ENCODE measurements at places on chromosomes 7 and 10.

DNA sequence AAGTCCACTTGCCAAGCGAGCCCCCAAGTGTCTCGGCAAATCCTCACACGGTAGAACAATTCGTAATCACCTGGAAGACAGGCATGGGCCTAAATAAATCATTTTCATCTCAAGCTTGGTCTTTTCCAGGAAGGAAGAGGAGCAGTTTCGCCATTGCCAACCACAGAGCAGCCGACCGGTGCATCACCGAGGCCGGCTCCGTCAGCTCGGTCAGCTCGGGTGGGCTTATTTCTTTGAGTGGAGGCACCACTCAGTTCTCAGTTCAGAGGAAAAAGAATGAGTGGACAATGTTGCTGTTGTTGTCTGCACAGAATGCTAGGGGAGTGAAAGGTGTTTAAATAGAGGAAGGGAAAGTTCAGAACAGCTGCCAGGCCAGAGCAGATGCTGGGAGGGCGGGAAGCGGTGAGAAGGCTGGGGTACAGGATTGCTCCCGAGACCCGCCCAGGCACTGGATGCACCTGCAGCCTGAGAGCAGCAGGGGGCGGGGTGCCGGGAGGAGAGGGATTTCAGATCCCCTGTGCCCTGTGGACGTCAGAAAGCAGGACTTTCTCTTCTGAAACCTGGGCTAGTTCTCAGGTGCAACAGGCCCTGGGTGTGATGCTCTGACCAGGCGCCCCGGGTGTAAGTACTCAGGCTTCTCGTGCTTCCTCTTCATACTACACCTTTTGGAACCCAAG is 17.7 kb upstream of the IGFBP3 start:
- no peak for DNase-seq

DNA sequence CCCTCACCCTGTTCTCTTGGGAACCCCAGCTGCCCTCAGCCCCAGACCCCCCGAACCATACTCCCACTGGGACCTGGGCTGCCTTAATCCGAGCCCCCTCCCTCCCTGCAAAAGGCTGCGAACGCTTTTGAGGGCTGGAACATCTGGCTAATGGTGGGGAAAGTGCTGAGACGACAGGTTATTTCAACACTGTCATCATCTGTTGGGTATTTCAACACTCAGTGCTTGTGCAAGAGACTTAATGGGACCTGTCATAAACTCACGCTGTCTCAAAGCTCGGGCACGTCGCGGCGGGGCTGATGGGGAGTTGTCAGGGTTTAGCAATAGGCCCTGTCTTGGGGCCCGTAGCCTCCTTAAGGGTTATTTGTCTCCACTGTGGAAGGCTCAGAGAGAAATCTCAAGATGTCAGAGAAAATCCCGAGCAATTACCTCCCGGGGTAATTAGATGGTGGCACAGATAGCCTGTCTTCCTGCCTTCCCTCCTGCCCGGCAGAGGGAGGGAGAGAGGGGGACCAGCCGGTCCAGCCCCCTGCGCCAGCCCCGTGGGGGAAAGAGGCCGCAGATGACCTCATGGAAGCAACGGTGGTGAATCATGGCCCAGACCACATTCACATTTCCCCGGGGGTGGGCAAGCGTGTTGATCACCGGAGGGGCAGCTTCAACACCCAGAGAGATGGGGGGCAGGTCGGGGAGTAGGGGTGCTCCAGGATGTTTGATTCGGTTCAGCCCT is 88.7 kb upstream of the MYL10 start:
- no peak for DNase-seq

DNA sequence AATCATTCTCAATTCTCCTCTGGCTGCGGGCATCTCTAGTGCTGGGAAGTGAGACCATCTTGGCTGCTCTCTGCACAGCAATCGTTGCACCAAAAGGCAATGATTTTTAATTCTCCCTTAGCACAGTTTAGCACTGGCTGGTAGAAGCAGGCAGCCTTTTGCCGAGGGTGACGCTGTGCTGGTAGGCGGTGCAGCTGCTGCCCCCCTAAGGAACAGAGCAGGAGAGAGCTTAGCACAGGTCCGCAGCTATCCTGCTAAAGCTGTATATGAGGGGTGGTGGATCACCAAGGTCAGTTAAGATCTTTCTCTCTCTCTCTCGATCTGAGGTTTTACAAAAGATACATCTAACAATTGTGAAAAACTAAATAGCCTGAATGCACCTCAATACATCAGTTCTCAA is 390.1 kb downstream of the GATA3 start:
- no peak for DNase-seq

DNA sequence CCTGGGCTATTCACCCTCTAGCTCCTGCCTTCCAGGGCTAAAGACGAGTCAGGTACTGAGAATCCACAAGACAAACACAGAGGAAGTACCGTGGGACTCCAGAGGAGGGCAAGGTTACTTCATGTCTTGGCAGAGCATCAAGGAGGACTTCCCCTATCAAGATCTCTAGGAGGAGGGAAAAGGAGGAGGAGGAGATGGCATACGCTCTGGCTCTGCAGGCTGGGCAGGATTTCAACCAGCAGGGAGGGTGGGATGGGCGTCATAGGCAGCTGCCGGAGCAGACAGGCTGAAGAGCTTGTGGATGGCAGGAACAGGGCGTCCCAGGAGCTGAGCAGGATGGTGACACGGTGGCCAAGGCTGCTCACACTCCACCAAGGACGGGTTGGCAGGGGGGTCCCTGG is 21.3 kb downstream of the MDH2 start:
- no peak for DNase-seq

GRCh38 chr7:32070406-32071360 is at the start of gene PDE1C:
Gene PDE1C, minus strand, starts transcription at chr7:32070407.
- no peak for DNase-seq

DNA sequence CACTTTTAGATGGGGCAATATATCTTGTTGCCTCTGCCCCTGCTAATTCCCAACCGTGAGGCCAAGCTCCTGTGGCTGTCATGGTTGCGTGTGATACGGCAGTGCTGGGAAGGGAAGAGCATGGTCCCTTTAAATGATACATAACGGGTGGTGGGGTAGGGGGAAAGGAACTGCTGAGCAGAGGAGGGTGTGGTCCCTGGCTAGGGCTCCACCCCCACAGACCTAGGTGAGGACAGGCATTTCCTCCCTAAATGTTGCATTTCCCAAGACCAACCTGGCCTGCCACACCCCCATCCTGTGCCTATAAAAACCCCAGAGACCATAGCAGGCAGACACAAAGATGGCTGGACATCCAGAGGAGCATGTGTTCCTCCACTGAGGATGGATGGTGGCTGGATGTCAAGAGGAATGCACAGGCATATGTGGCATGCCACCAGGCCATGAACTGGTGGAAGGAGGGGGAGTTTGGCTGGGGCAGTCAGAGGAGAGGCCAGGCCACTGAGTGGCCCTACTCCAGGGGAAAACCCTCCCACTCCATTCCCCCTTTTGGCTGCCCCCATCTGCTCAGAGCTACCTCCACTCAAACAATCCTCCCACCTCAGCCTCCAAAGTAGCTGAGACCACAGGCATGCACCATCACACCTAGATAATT is 104.0 kb downstream of the PLXDC2 start:
- DNase-seq, result no peak

DNA sequence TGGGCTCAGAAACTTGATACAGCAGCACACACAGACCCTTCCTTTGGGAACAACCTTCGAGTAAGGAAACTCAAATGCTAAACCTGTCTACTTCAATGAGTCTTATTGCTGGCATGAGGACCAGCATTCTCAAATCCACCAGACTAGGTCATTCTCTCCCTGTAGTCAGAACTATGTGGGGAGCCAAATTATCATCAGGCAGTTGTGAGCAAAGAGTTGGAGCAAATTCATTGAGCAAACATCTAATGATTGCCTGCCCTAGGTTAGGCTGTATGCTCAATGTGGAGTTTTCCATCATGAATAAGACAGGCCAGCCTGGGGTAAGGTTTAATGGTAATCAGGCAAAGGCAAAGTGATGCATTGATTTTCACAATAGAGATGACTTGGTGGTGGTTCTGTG is 3.6 kb downstream of the EPDR1 start:
- no peak for DNase-seq

DNA sequence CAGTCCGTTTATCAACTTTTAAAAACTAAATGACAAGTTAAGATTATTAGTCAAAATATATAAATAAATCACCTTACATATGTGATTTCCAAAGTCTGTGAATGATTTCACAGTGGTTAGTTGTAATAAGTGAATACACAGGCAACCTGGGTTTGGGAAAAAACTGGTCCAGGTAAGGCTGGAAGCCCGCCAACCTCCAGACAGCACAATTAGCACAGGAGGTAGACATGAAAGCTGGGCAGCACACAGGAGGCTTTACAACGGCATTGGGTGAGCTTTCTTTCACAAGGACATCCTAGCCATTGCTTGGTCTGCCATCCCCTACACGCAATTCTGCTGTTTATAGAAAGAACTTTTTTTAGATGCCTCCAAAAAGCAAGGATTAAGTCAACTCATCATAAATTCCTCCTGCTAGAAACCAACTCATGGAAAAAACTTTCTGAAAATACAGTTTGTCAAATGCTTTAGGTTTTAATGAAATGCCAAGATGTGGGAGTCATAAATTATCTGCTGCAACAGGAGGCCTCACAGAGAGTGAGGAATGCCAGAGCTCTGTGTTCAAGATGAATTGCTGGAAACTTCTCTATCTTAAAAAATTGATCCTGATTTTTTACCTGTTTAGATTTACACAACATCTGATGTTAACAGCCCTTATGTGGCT is 346.8 kb upstream of the NFE2L3 start:
- no peak for DNase-seq

DNA sequence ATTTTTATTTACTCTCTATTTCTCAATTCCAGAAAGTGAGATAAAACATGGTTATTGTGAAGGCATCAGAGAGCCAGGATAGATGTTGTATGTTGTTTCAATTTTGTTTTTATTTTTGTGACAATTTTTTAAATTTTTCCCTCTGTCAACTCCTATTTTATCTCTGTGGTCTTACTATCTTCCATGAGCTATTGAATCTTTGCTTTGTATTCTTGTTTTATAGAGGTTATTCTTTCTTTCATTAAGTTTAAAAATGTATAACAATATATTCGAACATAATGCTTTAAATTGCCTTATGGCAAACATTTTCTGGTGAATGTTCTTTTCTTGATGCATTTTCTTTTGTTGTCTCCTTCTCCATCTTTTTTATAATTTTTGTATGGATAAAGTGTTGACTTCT is 78.4 kb downstream of the POU6F2 start:
- DNase-seq, result no peak

Data from SW 1271 (cell line).